ENCODE measurements at places on chromosomes 16 and 17.

DNA sequence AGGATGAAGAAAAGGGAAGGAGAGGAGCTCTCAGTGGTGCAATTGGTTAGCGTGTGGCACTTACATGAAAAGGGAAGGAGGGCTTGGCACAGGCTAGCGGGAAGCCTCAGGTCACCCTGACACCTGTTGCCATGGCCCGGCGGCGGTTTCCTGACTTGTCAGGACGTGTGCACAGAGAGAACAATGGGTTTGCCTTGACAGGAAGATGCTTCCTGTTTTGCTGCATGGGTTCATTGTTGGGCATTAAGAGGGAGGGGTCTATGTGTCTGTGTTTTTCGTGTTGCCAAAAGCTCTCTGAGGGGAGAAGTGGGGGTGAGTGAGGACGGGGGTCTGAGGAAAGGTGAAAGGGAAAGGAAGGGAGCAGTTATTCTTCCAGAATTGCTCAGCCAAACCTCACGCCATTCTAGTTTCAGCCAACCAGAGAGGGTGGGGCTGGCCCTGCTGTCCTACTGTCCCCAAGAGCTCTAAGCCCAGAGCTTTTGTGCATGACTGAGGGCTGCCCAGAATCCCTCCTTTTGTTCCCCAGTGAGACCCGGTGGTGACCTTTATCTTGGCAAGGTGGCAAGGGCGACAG lies 17.1 kb upstream of the CCR7 start:
- no peak for DNase-seq

- no peak for DNase-seq
These were observed 1722.1 kb downstream of the TP53TG3F start for GRCh38 chr16:35181422-35182030.

- DNase-seq, result no peak
These were observed 23.6 kb downstream of the RANBP10 start for GRCh38 chr16:67782567-67783352.

DNA sequence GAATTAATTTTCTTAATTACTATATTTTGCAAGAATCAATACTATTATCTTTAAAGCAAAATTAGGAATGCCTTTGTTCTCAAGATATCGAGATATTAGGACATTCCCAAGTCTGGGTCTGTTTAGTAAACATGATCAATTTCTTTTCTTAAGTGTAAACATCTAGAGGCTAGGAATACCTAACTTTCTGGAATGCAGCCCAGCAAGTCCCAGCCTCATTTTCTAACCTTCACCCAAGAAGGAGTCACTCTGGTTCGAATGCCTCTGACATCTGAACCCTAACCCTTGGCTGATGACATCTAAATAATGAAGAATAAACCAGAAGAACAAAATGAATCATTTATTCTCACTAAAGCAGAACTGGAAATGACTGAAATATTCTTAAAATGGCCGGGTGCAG lies 297.5 kb upstream of the IRX3 start:
- no peak for DNase-seq

DNA sequence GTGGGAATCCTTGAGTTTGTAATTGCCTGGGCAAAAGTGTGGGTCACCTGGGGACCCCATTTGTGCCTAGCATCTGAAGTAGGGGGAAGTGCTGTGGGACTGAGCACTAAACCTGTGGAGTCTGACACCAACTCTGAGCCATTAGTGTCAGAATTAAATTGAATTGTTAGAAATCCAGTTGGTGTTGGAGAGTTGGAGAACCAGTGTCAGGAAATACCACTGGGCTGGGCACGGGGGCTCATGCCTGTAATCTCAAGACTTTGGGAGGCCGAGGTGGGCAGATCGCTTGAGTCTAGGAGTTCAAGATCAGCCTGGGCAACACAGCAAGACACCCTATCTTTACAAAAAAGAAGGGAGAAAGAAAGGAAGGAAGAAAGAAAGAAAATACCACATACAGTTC lies 67.5 kb upstream of the BRD7 start:
- DNase-seq, result no peak

DNA sequence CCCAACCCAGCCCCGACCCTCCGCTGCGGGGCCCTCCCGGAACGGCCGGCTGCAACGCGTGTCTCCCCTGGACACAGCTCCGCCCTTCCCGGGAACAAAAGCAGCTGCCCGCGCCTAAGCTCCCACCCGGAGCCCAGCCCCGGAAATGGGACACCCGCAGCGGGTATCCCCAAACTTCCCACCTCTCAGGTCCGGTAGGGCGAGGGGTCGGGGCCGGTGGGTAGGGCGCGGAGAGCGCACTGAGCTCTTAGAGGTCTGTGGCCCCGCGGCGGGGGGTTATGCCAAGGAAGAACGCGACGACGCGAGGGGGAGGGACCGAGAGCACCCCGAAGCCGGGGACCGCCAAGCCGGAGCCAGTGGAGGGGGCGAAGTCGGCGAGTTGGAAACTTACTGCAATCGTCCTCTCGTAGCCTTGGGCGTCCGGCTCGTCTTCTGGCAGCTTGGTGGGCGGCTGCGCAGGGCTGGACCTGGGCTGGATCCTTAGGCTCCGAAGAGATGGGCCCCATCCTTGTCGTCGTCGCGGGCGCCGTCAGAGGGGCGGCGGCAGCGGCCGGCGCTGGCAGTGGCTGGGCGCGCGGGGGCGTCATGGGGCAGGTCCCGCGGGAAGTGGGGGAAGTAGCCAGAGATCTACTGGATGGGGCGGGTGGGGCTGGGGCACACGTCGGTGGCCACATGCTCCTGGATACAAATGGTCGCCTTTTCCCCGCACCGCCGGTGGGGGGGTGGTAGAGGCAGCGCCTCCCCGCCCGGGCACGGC lies 6.9 kb downstream of the USP6 start:
- DNase-seq, result no peak

DNA sequence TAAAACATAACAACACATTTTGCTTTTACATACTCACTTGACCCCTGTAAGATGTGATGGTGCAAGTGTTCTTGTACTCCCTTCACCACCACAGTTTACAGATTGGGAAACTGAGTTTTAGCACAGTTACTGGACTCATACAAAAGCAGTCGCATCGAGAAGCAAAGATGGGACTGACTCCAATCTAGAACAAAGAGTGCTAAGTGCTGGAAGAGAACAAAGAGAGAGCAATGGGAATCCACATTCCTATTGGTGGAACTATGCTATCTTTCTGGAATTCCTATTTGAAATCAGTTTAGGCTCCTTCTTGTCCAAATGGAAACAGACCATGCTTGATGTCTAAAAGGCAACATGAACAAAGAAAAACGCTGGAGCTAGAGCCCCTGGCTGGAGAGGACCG lies 9.1 kb downstream of the TOM1L2 start:
- DNase-seq, result no peak

GRCh38 chr17:34761646-34762045 lies 182.3 kb downstream of the TMEM132E start:
- no peak for DNase-seq

- no peak for DNase-seq
These were observed 8.8 kb downstream of the PRSS22 start for GRCh38 chr16:2848933-2849725.

GRCh38 chr17:29659155-29659554 lies 36.4 kb upstream of the CORO6 start:
- no peak for DNase-seq

DNA sequence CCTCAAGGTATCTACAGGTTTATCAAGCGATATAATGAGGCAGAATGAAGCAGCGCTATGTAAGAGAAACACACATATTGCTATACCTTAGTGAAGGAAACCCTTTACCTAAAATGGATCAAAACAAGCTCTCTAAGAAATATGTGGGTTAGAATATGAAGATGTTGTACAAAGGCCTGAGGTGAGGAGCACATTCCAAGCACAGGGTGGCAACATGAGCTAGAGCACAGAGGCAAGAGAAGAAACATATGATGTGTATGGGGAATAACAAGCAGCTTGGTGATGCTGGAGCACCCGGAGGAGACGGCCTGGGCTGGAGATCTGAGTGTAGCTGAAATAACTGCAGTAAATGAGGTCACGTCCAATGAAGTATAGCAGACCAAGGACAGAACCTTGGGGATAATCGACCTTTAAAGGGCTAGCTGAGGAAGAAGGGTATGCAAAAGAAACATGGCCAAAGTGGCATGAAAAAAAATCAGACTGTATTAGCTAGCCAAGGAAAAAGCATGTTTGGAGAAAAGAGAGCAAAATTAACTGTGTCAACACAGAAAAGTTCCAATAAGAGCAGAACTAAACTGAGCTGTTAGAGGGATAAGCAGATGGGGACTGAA lies 44.0 kb downstream of the MARVELD3 start:
- DNase-seq, result no peak

DNA sequence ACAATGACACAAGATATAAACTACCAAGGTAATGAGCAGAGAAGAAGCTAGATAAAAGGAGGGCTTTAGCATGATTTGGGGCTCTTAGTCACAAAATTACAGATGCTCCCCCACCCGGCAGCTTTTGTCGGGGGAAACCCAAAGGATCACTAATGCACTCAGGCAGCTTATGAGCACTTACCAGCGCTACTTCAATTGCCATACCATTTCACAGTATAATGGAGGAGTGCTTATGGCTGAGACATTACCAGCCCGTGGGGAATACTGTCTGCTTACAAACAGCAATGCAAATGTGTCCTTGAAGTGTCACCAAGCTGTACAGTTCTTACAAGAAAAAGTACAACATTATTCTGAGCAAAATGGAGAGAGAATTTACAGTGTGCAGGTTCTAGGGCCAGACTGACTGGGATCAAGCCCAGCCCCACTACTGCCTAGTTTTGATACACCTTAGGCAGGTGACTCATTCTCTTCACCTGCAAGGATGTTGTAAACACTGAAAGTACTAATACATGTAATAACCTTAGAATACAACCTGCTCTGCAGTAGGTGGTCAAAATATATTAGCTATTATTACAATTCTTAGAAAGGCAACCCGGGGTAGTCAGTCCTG lies 16.3 kb downstream of the ANKFY1 start:
- DNase-seq, result no peak

DNA sequence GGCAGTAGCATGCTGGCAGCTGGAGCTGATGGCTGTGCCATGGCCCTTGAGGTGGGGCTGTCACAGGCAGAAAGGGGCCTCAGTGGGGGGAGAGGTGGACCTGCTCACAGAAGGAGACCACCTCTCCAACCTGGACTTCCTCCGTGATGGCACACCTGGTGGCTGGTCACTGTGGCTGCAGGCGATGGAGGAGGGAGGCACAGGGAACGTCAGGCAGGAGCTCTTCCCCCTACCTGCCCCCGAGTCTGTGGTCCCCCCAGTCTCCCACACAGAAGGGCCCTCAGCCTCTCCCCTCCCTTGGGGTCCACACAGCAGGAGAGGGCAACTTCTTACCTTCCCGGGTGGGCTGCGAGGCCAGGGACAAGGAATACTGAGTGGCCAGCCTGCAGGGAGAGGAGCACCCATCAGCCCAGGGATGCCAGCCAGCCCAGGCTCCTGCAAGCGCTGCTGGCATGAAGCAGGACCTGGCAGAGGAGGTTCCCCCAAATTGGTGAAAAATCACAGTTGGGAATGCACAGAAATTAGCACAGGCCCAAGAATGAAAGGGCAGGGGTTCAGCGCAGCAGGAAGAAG lies 96.5 kb downstream of the GOSR1 start:
- DNase-seq, result no peak

DNA sequence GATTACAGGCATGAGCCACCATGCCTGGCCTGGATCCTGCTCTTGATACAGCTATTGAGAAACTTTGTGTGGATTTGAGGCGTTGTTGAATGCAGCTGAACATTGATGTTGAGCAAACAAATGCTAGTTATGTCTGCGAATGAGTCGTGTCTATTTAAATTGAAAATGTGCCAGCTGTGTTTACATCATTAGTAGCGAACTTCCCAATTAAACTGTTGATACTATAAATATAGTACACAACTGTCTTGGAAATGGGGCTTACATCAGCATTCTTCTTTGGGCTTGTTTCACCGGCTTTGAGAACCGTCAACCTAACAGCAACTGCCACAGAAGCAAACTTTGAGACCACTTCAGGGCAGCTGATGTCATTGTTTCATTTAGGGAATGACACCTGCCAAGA lies 251.9 kb downstream of the RBFOX1 start:
- DNase-seq, result no peak

DNA sequence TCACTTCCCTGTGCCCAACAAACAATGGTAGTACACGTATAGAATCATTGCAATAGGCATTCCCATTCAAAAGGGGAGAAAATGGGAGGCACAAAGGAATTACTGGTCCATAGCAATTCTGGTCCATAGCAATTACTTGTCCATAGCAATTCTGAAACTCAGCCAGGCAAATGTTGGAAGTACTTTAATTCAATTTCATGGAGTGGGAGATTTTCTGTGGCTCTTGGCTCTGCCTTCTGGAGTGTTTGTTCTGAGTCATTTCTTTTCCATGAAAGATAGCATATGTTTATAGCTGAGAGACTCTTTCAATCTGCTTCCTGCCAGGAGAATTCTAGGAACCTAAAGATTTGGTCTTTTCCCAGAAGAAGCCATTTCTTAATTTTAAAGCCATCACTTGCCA lies 182.8 kb upstream of the ELAC2 start:
- no peak for DNase-seq

GRCh38 chr17:34009912-34010311 lies 245.2 kb upstream of the CCL2 start:
- no peak for DNase-seq

- no peak for DNase-seq
These were observed 1.5 kb upstream of the ARHGDIG start for GRCh38 chr16:278863-279366.

DNA sequence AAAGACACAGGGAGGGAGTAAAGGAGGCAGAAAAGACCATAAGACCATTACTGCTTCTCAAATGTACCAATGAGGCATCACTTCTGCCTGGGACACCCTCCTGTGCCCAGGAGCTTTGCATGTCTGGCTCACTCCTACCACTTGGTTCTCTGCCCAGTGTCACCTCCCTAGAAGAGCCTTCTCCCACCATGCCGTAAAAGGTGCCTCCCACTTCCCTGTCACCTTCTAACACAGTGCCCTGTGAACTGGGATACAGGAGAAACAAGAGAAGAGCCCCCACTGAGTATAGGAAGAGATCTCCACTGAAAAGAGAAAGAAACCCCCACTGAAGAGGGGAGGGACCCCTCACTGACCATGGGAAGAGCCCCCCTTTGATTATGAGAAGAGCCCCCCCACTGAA lies 484.7 kb downstream of the SOX9 start:
- DNase-seq, result no peak

- no peak for DNase-seq
These were observed 2.3 kb upstream of the CD79B start for GRCh38 chr17:63934183-63935112.

- no peak for DNase-seq
These were observed 852 bp upstream of the HELZ start for GRCh38 chr17:67245694-67246402.

DNA sequence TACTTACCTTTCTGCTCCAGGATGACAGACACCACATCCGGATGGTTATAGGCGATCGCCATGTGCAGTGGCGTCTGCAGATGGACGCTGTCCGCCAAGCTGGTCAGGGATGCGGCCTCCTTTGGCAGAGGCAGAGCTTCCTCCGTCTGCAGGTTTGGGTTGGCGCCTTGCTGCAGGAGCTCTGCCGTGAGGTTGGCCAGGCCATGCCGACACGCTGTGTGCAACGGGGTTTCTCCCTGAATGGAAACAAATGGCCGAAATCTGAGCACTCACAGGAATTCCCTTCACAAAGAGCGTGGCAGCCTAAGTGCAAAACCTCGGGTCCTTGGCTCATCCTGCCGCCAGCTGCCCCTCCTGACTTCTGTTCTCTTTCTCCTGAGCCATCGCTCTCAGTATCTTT lies 41.8 kb downstream of the CYB5D2 start:
- DNase-seq, result no peak

- no peak for DNase-seq
These were observed 13.0 kb upstream of the SALL1 start for GRCh38 chr16:51163894-51164566.

All from right atrium auricular region (tissue), 2 donors.